Ovary (tissue), 10 donors: ENCODE measurements at places on chromosomes 11 and 22. TPM values are rescaled to one million over a fixed set of nuclear protein-coding genes. Genes with fewer than 3 reads are reported as not detected.

PTPRCAP gene
- total RNA-seq, result 2.5 TPM

GRCh38 chr11:101127197-101127698 is 2.4 kb downstream of the PGR start:
- H3K4me1 ChIP-seq, result peaks cover 3% of the 10 kb centered on the region
- no peaks in the 10 kb centered on the region for H3K36me3 ChIP-seq
- H3K4me3 ChIP-seq, result peak overlapping the region; percentile 74
- peak overlapping the region; percentile 93 for H3K27ac ChIP-seq
- H3K27me3 ChIP-seq, result no peaks in the 10 kb centered on the region

DNA sequence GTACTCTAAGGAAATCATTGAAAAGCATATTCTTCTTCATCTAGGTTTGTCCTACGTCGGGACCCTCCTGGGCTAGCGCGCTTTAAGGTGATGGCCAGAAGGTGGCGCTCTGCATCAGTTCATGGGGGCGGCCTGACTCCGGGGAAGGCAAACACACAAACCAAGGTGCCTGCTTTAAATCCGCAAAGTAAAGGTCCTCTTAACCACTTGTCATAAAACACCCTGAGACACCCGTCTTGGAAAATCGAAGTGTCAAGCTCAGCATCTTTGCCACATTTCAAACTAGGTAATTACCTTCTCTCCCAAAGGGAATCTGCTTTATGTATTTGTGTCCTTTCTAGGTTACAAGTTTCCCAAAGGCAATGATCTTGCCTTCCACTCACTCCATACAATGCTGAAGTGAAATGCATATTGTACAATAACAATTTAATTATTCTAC is 33.9 kb downstream of the LMO2 start:
- DNase-seq, result peak; percentile 67
- H3K27ac ChIP-seq, result no peak overlapping the region
- no peak overlapping the region for H3K4me3 ChIP-seq
- no peaks in the 10 kb centered on the region for H3K4me1 ChIP-seq
- H3K27me3 ChIP-seq, result no peaks in the 10 kb centered on the region
- H3K36me3 ChIP-seq, result no peaks in the 10 kb centered on the region

CASP12 gene
- 3.2 TPM for total RNA-seq

DNA sequence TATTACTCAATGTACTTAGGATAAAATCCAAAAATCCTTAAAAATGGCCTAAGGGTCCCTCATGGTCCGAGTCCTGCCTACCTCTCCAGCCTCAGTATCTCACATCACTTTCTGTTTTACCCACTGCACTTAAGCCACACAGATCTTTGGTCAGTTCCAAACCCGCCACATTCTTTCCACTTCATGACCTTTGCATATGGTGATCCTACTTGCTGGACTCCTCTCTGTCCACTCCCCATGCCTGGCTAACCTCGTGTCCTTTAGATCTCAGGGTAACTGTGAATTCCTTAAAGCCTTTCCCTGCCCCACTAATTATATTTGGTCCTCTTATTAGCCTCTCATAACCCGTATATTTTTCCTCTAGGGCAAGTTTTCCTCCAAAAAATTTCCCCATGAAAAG is 1.2 kb downstream of the NUP160 start:
- no peaks in the 10 kb centered on the region for H3K4me1 ChIP-seq
- no peak overlapping the region for H3K4me3 ChIP-seq
- no peaks in the 10 kb centered on the region for H3K36me3 ChIP-seq
- DNase-seq, result no peak
- no peak overlapping the region for H3K27ac ChIP-seq

DNA sequence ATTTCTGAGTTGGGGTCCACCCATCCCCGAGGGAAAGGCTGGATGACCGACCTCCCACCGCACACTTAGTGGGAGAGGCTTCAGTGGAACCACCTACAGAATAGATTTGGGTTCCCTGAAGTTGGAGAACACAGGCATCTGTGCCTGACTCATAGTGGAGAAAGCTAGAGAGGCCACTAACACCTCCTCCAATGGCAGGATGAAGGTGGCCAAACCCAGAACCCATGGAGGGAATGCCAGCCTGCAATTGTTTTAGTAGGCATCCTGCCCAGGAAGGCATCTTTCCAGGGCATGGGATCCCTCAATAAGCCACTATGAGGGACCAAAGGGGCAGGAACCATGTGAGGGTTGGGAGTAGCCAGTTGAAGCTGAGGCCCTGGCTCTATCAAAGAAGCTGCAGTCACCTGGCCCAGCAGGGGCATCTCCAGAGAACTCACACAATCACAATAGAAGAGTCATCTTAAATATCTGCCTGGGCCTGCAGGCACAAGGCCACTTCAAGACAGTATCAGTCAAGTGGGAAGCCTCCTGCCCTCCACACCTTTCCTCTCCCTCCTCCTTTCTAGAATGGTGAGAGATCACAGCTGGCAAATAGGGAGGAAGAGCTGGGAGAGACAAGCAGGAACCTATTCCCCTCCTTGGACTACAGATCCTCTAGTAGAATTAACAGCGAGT is 124.1 kb upstream of the CSNK2A3 start:
- H3K27me3 ChIP-seq, result no peaks in the 10 kb centered on the region
- no peak for DNase-seq
- no peaks in the 10 kb centered on the region for H3K36me3 ChIP-seq
- H3K27ac ChIP-seq, result no peak overlapping the region
- H3K4me3 ChIP-seq, result no peak overlapping the region

- H3K36me3 ChIP-seq, result no peaks in the 10 kb centered on the region
- H3K27me3 ChIP-seq, result no peaks in the 10 kb centered on the region
- DNase-seq, result no peak
- H3K27ac ChIP-seq, result no peak overlapping the region
Observed at GRCh38 chr22:49957826-49958365, 2.7 kb upstream of the PIM3 start.

DNA sequence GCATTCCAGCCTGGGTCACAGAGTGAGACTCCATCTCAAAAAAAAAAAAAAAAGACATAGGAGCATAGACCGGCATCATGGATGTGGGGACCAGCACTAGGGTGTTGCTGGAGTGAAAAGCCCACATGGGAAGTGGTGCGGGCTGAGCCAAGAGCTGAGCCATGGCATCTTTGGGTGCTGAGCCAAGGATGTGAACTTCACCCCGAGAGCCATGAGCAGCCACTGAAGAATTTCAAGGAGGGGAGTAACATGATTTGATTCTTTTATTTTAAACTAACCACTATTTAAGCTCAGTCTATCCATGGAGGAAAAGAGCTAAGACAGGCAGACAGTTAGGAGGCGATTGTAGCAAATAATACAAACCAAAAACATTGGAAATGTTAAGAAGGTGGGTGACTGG is 57.4 kb downstream of the AHNAK start:
- H3K4me1 ChIP-seq, result no peaks in the 10 kb centered on the region
- H3K4me3 ChIP-seq, result no peak overlapping the region
- H3K27ac ChIP-seq, result no peak overlapping the region
- H3K36me3 ChIP-seq, result no peaks in the 10 kb centered on the region
- no peak for DNase-seq

OR4A16 gene
- total RNA-seq, result not detected

CARD18 gene
- total RNA-seq, result not detected

GRCh38 chr11:119717839-119718534 is 11.0 kb downstream of the NECTIN1 start:
- no peak overlapping the region for H3K4me3 ChIP-seq
- H3K27me3 ChIP-seq, result no peaks in the 10 kb centered on the region
- H3K4me1 ChIP-seq, result no peaks in the 10 kb centered on the region
- no peak overlapping the region for H3K27ac ChIP-seq
- no peak for DNase-seq

MED17 gene
- 26.9 TPM for total RNA-seq

OSBPL5 gene
- 34.1 TPM for total RNA-seq

- H3K27me3 ChIP-seq, result no peaks in the 10 kb centered on the region
- H3K4me3 ChIP-seq, result no peak overlapping the region
- H3K36me3 ChIP-seq, result no peaks in the 10 kb centered on the region
- no peaks in the 10 kb centered on the region for H3K4me1 ChIP-seq
Observed at GRCh38 chr22:26865021-26865420, 207.6 kb downstream of the MIAT start.

INS gene
- not detected for total RNA-seq

OVCH2 gene
- total RNA-seq, result 0.89 TPM

DNA sequence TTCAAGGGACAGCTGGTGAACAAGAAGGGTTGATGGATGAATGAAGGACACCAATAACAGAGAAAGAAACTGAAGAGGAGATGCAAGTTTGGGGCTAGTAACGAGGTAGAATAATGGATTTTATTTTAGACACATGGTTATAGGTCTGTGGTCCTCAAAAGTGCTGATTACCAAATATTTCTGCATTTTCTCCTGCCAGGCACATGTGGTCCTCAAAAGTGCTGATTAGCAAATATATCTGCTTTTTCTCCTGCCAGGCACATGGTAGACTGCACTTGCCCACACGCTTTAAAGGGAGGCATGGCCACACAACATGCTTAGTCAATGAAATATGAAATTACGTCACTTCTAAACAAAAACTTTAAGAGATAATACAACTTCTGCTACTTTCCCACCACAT is 373.1 kb upstream of the SYN3 start:
- no peak overlapping the region for H3K4me3 ChIP-seq
- H3K36me3 ChIP-seq, result no peaks in the 10 kb centered on the region
- H3K4me1 ChIP-seq, result no peaks in the 10 kb centered on the region
- DNase-seq, result no peak
- H3K27me3 ChIP-seq, result no peaks in the 10 kb centered on the region

LRRC74B gene
- 0.25 TPM for total RNA-seq

TRIM49 gene
- total RNA-seq, result not detected

MPZL2 gene
- total RNA-seq, result 16.3 TPM

DNA sequence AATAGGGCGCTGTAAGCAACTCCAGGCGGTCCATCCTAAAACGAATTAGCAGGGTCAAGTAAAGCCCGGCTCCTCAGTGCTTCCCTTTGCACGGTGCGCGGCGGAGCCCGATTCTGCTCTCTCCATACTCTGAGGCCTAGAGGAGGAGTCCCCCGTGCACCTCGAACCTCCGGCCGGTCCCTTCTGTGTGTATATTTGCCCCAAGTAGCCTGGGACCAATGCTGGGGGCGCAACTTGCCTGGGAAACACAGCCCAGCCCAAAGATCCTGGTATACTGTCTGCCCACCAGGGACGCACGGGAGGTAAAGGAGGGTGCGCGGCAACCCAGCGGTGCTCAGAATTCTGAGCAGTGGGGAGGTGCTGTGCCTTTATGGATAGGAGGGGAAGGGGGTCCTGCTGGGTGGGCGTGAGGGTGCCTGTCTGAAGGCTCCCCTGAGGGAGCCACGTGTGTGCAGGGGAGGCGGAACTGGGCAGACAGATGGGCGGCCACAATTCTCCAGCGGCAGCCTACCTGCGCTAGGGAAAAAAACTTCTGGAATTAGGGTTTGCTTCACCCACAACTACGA is 4.8 kb upstream of the TBX1 start:
- H3K27ac ChIP-seq, result no peak overlapping the region
- no peaks in the 10 kb centered on the region for H3K36me3 ChIP-seq
- H3K27me3 ChIP-seq, result peaks cover 8% of the 10 kb centered on the region
- DNase-seq, result no peak
- H3K4me3 ChIP-seq, result no peak overlapping the region

GRCh38 chr22:17997456-17997855 is 26.9 kb downstream of the MICAL3 start:
- no peak overlapping the region for H3K4me3 ChIP-seq
- peaks cover 7% of the 10 kb centered on the region for H3K4me1 ChIP-seq
- H3K27me3 ChIP-seq, result no peaks in the 10 kb centered on the region
- DNase-seq, result no peak
- no peak overlapping the region for H3K27ac ChIP-seq

DNA sequence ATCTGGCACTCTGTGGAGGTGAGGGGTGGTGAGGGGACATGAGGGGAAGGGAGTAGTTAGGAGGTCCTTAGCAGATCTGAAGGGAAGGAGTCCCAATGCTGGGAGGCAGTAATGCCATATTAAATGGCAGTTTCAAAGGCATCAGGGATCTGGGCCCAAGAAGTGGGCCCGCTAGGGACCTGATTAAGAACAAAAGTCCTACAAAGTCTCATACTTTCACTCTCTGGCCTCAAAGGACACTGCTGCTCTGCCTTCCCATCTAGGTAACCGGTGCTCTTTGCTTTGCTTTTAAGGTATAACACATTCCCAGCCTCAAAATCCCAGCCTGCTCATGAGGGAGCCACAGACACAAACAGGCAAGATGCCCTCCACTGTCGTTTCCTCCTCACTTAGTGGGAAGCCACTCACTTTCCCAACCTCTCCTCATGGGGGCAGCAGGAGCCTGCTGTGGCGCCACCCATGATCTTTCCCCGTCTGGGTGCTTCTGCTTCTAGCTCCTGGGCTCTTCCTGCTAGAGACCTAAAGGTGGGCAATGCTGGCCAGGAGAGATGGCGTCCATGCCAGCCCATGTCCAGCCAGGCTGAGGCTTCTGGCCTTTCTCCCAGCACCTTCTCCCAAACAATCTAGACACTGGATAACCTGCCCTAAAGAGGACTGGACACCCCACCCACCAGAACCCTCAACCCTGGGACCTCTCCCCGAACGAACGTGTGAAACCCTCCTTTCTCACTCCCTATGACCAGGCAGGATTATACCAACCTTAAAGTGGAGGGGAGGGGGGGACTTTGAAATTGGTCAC is 68.3 kb downstream of the PLEKHA7 start:
- DNase-seq, result peak; percentile 55
- H3K4me1 ChIP-seq, result no peaks in the 10 kb centered on the region
- H3K27ac ChIP-seq, result no peak overlapping the region
- no peaks in the 10 kb centered on the region for H3K27me3 ChIP-seq

GRCh38 chr11:69402251-69402887 is 79.1 kb upstream of the LINC01488 start:
- no peak for DNase-seq
- H3K4me1 ChIP-seq, result no peaks in the 10 kb centered on the region
- H3K4me3 ChIP-seq, result no peak overlapping the region
- no peaks in the 10 kb centered on the region for H3K27me3 ChIP-seq
- no peaks in the 10 kb centered on the region for H3K36me3 ChIP-seq
- H3K27ac ChIP-seq, result no peak overlapping the region

GRCh38 chr11:114052160-114052559 is 7.4 kb upstream of the ZBTB16 start:
- no peaks in the 10 kb centered on the region for H3K36me3 ChIP-seq
- H3K4me1 ChIP-seq, result no peaks in the 10 kb centered on the region
- no peak for DNase-seq
- H3K27me3 ChIP-seq, result no peaks in the 10 kb centered on the region
- H3K4me3 ChIP-seq, result no peak overlapping the region

PHLDA2 gene
- 1.7 TPM for total RNA-seq

SPI1 gene
- total RNA-seq, result 9.8 TPM

FAM83F gene
- 3.4 TPM for total RNA-seq

NDUFS3 gene
- total RNA-seq, result 71.8 TPM

DNA sequence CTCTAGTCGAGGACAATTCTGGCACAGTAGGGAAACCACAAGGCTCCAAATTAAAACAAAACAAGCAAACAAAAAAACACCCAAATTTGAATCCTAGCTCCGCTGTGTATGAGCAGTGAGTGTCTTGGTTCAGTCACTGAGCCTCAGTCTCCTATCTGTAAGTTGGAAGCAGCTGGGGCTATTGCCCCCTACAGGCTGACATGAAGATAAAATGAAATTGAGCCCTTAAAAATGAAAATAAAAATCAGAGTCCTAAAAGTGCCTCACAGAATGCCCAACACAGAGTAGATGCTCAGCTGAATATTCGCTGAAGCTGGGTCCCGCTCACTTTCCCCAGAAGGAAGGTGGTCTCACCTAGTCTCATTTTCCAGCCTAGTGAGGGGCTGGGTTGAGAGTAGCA is 65.2 kb downstream of the PDE2A start:
- H3K27me3 ChIP-seq, result no peaks in the 10 kb centered on the region
- H3K27ac ChIP-seq, result no peak overlapping the region
- peaks cover 20% of the 10 kb centered on the region for H3K4me1 ChIP-seq
- no peaks in the 10 kb centered on the region for H3K36me3 ChIP-seq
- no peak for DNase-seq

GATD1 gene
- total RNA-seq, result 56.6 TPM
